ENCODE measurements at places on chromosomes 2 and 18.

DNA sequence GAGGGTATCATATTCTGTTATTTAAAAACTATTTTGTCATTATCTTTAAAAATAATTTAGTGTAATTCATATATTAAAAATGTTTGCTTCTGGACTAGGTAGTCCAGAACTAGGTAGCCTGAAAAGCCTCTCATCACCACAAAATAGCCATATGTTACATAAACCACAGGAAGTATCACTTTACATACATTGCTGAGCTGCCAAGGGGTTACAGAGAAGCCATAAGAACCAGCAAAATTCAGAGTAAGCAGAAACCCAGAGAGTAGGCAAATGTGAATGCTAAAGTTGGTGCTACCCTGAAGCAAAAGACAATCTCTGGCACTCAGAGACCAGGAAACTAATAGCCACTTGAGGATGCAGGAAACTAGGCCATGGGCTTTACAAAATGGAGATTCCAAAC lies 60.9 kb downstream of the LOXHD1 start:
- DNase-seq: no peak

DNA sequence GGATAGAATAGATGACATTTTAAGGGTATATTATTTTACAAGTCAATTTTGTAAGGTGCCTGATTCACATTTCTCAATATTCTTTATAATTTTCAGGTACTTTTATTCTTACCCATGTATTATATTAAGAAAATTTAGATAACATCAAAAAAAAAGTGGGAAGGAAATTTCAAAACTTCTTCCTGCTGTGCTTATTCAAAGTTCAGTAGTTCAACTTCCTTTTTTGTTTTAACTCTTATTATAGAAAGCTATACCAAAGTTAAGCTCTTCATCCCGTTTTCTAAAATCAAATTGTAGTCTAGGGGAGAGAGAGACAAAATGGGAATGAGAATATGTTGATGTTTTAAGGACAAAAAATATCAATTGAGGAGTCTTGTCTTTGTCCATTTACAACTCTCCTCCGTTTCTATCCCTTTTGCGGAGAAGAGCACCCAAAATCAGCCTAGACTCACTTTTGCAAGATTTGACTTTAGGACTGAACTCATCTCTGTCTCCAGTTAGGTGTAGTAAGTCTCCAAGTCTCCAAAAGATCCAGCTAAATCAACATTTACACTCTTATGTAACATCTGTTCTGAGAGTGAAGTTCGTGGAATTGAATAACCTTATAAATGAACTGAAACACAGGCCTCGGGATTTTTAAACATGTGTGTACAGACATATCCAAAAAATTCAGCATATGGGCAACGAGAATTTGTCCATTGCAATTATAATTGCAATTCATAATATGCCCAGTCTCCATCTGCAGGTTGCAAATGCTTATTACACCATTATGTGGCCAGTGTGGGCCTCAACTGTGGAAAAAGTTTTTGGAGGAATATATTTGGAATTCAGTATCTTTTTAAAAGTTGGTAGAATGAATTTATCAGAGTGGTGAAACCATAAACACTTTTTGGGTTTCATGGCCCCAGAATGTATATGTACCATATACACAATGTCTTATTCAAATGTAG lies 23.9 kb downstream of the FAM124B start:
- no peak for DNase-seq

DNA sequence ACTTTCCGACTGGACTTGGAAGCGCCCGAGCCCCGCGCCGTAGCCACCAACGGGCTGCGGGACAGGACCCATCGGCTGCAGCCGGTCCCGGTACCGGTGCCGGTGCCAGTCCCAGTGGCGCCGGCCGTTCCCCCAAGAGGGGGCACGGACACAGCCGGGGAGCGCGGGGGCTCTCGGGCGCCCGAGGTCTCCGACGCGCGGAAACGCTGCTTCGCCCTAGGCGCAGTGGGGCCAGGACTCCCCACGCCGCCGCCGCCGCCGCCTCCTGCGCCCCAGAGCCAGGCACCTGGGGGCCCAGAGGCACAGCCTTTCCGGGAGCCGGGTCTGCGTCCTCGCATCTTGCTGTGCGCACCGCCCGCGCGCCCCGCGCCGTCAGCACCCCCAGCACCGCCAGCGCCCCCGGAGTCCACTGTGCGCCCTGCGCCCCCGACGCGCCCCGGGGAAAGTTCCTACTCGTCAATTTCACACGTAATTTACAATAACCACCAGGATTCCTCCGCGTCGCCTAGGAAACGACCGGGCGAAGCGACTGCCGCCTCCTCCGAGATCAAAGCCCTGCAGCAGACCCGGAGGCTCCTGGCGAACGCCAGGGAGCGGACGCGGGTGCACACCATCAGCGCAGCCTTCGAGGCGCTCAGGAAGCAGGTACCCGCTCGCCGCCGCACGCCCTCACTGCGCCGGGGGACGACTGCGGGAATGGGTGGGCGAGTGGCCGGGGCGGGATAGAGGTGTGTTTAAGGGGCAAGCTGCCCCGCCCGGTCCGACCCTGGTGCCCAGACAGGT lies 713 bp downstream of the ATOH8 start:
- peak; percentile 46 for DNase-seq

DNA sequence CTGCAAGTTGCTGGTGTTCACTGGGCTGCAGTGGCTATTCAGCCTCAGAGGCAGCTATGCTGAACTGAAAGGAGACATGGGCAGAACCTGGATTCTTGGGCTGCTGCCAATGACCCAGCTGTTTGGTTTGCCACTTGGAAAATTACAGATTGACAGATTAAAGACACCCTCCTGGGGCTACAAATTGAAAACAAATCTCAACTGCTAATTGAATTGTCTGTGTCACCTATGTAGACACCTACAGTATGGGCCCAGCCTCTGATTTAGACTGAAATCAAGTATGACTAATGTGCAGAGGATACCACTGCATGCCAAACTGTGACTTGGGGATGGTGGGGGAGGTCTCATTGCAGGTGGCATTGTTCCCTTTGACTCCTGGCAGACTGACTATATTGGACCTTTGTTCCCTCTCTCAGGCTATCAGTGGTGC lies 42.8 kb downstream of the ITSN2 start:
- DNase-seq: no peak

DNA sequence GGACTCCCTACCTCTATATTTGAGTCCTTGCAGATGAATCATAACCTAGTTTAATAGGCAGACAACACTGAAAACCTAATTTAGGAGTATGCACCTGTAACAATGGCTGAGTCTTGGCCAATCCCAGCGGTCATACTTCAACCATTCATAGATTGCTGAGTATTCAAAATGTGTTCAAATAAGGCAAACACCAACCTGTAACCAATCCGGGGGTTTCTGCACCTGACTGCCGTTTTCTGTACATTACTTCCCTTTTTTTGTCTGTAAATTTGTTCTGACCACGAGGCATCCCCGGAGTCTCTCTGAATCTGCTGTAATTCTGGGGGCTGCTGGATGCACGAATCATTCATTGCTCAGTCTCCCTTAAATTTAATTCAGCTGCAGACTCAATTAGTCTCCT lies 338.6 kb downstream of the STK39 start:
- no peak for DNase-seq

DNA sequence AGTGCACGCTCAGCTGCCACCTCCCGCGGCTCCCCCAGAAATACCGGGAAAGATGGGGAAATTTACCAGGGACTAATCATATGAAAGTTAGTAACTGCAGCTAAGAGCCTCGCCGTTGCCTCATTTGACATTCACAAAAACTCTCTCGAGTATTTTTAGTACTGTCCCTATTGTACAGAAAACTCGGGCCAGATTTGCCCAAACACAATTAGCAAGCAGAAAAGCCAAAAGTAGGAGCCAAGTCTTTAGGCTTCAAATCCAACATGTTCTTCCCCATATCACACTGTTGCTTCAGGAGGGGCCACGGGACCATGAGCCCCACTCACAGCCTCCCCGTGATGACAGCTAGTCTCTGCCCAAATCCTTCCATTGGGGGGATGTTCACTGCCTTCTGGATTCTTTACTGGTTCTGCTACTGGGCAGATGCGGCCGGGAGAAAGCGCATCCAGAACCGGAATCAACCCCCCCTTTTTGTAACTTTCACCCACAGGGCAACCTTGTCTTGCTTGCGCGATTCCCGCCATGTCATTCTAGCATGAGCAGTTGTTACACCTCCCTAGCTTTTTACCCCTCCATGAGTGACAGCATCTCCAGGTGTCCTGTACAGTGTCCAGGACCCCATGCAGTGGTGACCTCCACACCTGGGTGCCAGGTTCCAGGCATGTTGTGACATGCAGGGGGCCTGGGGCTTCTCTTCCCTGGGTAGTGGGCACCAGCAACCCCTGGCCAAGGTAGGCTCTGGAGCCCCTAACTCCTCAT lies 35.2 kb downstream of the CENPO start:
- no peak for DNase-seq

DNA sequence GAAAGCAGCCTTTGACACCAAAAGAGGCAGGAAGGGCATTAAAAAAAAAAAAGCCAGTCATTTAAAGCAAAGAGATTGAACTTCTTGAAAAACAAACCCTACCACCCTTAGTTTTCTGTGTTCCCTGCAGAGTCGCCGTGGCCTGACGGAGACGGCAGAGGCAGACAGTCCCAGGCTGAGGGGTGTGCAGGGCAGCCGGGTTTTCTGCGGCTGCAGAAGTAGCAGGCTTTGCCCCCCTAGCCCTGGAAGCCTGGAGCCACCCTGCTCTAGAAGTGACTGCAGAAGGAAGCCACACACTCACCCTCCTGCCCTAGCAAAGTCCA lies 2.8 kb downstream of the INPP5D start:
- no peak for DNase-seq

DNA sequence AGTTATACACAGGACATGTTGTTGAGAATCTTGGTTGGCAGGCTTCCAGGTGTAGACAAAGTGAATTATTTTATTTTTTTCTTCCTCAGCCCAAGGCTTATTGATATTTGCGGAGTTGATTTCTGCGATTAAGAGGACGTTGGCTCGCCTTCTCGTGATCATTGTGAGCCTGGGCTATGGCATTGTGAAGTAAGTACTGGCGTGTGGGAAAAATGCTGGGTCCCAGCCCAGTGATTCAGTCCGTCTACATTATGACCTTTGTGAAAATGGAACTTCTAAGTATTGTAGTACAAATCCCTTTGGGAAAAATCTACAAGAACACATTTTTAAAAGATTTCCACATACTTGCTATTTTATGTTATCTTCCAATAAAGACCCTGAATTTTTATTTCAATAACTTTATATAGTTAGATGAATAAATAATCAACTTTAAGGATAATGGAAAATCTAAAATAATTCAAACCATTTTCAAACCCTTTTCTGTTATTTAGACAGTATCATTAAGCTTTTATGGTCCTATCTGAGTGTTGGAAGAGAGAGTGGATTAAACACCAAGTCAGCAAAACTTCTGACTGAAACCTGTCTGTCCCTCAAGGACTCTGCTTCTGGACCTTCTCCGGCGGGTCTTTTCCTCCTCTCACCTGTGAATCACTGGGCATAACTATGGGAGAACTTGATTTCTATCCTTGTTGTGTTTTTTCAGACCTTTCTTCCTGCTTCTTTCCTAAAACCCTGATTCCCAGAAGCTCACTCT lies 31.0 kb downstream of the TMEM87B start:
- DNase-seq: no peak

DNA sequence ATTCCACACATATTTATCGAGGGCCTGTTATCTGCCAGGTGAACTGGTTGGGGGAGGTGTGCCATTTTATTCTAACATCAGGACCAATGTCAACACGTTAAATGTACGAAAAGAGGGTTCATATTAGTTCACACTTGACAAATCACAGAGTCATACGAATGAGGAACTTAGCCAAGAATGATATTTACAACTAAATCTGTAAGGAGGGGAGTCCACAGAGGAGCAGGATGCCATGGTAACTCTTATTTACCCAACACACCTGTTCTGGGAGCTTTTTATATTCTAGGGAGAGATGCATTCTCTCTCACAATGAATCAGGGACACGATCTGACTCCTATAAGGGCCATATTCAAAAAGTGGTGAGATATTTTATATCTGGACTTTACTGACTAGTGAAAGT lies 144.1 kb downstream of the CDC42EP3 start:
- DNase-seq: no peak

DNA sequence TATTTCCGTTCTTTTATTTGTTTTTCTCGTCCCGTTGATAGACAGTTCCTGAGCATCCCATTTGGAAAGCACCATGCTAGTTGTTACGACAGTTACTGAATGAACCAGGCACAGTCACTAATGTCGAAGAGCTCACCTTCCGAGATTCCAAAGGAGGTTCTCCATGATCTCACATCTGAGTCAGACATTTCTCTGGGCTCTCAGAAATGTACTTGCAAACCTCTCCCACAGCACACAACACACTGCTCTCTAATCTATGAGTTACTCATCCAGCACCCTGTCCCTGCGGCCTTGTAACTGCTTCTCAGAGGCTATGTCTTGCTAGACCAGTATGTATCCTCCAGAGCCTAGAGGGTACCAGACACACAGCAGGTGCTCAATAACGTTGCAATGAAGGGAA lies 174.7 kb downstream of the DNER start:
- DNase-seq: no peak

DNA sequence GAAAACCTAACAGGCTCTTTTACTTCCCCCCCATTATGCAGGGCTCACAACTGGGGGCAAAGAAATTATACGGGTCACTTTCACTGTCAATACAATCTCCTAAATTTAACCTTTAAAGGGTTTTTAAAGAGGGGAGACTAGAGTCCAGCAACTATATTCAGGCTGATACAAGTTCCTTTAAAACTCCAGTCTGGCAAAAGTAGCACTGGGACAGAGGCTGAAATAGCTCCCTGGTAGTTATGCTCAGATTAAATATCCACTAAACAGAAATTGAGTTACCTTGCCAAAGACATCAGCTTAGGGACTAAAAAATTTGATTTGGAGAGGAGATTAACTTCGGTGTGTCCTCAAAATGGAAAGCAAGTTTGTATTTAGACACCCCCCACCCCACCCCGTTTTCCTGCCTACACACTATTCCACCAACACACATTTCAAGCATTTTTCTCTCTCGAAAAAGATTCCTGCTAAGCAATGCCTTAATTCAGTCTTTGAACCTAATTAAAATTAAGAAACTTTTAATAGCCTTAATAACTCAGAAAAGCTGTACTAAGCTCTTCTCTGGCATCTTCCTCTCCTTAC lies 127.2 kb downstream of the OSBPL1A start:
- no peak for DNase-seq

DNA sequence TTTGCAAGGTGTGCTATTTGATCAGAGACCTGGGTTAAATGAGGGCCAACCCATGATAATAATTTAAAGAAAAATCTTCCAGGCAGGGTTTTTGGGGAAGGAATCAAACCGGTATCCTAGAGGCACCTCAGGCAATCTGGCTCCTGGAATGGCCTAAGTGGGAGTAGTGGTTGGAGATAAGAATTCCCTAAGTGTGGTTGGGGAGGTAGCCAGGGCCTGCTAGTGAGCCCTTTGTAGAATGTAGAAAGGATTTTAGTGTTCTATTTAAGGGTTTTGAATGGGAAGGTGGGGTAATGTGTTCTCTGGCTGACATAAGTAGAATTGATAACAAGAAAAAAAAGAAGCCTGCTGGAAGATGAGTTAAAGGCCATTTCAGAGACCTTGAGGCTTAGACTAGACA lies 422.2 kb downstream of the XIRP2 start:
- no peak for DNase-seq

DNA sequence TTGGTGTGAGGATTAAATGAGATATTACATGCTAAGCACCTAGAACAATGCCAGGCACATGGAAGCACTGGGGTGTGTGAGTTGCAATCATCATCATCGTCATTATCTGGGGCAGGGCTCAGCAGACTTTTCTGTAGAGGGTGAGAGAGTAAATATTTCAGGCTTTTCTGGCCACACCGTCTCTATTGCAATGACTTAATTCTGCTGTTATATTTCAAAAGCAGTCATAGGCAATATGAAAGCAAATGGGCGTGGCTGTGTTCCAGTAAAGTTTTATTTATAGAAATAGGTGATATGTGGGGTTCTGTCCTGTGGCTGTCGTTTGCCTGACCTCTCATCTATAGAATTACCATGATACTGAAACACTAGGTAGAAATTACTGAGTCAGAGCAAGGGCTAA lies 60.6 kb downstream of the IL1R2 start:
- DNase-seq: no peak

Measured in activated CD8-positive, alpha-beta memory T cell treated with anti-CD3 and anti-CD28 coated beads, Interleukin-2, amount 10 ng/mL, durations not matched to agents 7 days and 5 days (primary cell).